ENCODE measurements at places on chromosomes 13 and 19.
A peak's percentile ranks its signal among the peaks of the same experiment; 100 is the strongest.

GRCh38 chr19:39814595-39814994 is 19.4 kb downstream of the DYRK1B start:
- peak; percentile 35 for DNase-seq

- DNase-seq: no peak
These were observed 480.1 kb upstream of the SLC10A2 start for GRCh38 chr13:103546271-103546670.

DNA sequence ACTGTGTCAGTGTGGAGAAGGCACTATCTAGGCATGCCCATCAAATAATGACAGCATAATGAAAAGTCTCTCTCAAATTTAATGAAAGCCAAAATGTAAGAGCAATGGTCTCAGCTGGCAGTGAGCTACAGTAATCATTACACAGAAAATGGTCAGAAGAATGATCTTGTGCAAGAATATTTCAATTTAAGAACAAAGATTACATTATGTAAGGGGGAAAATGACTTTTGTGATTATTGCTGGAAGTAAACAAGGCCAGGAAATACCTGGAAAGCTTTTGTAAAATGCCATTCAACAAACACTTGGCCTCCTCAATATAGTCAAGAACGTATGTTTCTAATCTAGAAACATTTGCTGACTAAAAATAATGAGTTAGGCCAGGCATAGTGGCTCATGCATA is 89.1 kb downstream of the CAB39L start:
- DNase-seq: peak; percentile 59

GRCh38 chr19:27774337-27774736 is 1438.6 kb downstream of the UQCRFS1 start:
- no peak for DNase-seq
